ENCODE measurements at places on chromosomes 2 and 18.

DNA sequence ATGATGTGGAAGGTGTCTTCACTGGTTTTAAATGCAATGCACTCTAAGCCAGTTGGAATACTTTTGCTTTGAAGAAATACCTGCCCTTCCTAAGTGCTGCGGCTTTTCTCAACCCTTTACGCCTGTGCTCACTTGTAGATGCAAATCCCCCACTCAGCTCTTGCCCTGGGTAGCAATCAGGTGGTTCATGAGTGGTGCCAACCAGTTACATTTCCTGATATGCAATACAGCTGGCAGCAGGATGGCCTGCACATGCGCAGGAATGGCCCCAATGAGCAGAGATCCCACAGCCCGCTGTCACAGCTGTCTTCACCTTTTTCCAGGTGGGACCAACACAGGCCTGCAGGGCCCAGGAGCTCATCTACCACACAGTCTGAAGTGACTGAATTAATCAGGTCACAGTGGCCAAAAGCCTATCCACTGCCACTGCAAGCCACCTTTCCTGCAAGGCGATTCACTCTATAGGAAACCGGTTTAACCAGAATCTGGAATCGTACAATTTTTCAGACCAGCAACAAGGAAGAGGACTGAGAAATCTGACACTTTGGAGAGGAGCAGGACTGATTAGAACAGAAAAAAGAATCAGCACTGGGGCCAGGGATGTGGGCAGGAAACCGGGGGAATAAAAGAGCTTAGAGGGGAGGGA, 247.8 kb downstream of the MYT1L start:
- DNase-seq, result no peak

DNA sequence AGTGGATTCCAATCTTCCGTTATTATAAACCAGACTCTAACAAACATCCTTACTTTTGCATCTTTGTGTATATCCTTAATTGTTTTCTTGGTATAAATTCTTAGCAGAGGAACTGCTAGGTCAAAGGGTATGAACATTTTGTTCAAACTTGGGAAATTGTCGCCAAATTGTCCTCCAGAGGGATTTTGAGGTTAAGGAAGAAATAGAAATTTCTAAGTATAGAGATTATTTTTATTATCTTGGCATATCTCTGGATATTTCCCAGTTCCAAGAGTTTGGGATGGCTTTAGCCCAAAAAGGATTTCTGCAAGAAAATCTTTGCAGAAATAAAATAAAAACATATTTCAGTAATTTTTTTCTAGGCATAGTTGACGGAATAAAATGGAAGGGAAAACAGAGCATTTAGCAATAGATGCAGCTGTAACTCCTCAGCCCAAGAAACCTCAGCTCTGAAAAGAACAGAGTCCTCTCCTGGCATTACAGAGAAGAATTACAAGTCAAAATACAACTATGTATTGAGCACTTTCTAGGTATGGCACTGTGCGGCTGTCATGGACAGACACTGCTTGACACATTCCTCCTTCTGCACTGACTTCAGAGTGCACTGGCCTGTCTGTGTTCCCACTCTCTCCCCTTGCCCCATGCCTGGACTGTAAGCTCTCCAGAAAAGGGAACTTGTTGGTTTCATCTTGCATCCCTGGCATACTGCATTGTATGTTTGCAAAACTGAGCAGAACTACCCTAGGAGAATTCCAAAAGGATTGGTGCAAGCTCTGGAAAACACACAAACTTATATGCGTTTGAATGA, 117.3 kb upstream of the STON1 start:
- DNase-seq, result no peak

DNA sequence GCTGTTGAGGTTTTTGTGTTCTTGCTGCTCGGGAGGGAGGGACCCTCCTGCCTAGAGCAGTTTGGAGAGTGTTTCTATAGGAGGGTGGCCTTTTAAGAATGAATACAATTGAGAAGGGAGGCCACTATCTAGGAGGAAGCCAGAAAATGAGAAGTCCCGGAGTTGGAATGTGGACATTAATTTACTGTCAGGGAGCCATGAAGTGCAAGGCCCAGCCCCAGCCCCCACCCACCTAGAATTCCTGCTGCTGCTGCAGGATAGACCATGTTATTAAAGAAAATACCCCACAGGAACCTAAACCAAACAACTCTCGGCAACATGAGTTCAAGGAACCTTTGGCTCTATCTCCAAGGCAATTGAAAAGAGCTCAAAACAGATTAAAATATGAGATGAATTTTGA, 46.0 kb downstream of the ZBTB7C start:
- no peak for DNase-seq

- DNase-seq, result no peak
Observed at GRCh38 chr2:172513935-172514586, 41.8 kb upstream of the PDK1 start.

DNA sequence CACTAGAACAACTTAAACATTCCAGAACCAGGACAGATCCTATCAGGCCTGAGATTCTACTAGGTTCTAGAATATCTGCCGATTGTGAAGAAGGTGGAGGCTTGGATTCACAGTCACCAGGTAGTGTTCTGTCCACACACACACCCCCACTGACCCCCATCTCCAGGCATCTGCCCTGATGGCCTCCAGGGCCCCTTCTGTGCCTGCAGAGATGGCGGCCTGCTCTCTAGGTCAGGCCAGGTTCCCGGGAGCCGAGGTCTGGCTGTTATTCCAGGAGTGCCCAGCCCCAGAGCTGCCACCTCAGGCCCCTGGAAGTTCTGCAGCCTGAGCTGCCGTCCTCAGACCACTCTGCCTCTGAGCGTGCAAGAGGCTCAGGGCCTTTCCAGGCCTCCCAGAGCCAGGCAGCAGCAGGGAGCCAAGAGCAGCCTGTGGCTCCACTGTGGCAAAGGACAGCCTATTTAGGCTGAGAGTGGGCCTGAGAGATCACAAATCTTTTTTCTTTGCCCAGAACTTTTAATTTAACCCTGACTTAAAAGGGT, 96.2 kb upstream of the ASAP2 start:
- DNase-seq, result no peak

DNA sequence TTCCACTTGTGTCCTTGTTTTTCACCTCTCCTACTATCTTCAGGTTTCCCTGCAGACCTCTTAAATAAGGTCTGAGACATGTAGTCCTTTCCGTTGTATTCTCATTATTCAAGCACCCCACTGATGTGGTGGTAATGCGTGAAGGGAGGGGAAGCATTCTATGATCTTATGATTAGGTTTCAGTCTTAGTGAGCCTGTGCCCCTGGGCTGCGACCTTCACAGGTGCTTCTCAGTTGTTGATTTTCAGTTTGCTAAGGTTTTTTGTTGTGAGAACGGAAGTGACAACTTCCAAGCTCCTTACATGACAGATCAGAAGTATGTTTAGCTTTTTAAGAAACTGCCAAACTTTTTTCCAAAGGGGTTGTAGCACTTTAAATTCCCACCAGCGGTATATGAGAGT, 41.3 kb downstream of the VPS54 start:
- DNase-seq, result no peak

Data from fibroblast of skin of right biceps (primary cell).